Activated B cell treated with CpG ODN at 0.5 μM for 24 hours (primary cell): ENCODE measurements at places on chromosomes 11 and 22. TPM values are rescaled to one million over a fixed set of nuclear protein-coding genes. Genes with fewer than 3 reads are reported as not detected.
A peak's percentile ranks its signal among the peaks of the same experiment; 100 is the strongest.

DNA sequence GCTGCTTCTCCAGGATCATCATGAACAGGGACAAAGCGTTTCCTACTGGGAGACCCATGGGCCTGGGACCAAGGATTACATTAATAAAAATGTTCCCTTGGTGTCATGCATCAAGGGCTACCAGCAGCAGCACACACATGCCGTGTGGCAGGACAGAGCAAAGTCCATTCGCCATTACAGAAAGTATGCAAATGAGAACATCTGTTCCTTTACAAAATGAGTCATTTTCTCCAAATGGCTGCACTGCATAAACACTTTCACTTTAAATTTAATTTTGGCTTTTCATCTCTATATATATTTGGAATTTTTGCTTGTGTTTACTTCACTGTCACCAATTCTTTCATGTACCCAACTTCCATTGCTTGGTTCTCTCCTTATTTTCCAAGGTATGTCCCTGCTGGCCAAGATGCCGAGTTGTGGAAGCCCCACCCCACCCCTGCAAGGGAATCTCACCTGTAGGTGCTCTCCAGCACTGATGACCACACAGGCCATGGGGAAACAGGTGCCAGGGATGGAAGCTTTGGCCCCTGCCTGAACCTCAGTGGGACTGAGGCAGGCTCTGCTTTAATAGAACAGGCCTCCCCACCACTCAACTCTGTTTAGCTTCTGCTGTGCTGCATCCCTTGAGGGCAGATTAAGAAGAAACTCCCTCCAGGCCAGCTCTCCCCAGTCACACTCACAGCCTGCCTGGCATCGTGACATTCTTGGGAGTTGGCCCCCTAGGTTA, 15.6 kb upstream of the GNAZ start:
- DNase-seq, result peak; percentile 21

Gene COA4
- 75.9 and 79.8 TPM in 2 replicates for total RNA-seq

Gene KDM4E
- total RNA-seq, result not detected in 2 replicates

Gene TMPRSS13
- 3.4 and 3.7 TPM in 2 replicates for total RNA-seq

DNA sequence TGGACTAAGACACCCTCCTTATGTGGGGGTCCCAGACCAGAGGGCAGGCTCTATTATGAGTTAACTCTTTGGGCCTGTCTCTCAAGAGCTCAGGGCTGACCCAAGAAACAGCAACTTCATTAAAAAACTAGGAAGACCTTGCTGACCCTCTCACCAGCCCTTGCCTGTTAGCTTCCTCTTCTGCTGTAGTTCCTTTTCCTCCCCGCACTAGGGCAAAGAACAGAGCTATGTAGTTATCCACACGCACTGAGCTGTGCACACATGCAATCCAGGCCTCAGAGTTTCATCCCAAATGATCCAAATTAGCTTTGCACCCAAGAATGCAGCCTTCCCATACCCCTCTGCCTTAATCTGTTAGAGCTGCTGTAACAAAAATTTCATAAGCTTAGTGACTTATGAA, 539.6 kb upstream of the CADM1 start:
- DNase-seq, result no peak

- no peak for DNase-seq
These were observed 20.0 kb downstream of the KCNJ4 start for GRCh38 chr22:38435010-38435409.

GRCh38 chr22:29073618-29074275, 912 bp downstream of the KREMEN1 start:
- DNase-seq, result peak; percentile 24

GRCh38 chr11:132205496-132205895, 835.1 kb downstream of the NTM start:
- DNase-seq, result no peak

DNA sequence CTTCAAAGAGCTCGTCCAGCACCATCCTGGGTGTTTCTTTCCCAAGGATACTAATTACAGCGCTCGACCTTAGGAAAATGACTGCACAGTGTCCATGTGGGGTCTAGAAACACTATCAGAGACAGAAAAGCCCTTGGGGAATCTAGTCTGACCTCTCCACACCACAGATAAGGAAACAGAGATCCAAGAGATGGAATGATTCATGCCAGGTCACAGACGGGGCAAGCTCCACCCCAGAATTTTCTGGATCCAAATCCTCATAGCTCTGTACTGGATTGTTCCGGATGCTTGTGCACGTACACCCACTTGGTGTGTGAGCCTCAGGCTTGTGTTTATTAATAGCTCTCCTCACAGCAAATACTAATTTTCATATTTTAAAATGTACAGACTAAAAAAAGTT, 11.3 kb downstream of the ABTB2 start:
- DNase-seq, result no peak

GRCh38 chr11:134060316-134060715, 8.6 kb upstream of the JAM3 start:
- no peak for DNase-seq

- no peak for DNase-seq
These were observed 1.4 kb upstream of the MICAL2 start for GRCh38 chr11:12108875-12109453.
